ENCODE measurements at places on chromosomes 1 and 21.

DNA sequence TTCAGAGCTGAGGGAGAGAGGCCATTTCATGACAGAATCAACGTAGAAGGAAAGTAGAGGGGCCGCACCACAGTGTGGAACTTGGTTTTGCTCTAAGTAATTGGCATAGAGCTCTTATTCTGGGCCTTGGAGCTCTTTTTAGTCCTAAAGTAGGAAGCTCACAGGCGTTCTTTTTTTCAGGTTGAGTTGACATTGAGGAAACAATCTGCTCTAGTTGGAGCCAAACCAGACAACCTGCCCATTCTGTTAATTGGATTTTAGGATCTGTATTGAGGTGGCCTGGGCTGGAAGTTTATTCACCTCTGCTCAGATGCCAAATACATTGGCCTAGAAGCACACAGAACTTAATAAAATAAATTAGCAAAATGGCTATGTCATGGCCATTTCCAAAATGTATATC lies 1093.9 kb downstream of the ADGRL2 start:
- no peak for DNase-seq

GRCh38 chr1:2480236-2480985 lies 4.3 kb downstream of the PLCH2 start:
- no peak for DNase-seq

DNA sequence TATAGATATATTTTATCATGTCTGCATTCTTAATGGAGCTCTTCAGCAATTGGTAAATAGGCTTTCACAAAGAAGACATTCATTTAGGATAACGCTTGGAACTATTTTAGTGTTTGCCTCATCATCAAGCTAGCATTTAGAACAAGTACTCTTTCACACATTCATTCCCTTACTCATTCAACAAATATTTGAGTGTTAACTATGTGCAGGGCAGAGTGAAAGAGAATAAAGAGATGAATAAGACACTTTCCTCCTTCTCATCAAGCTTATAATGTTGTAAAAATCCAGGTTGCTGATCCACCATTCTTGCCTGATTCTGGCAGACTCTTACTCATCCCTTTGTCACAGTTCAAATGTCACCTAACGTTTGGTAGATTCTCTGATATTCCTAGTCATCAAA lies 386.3 kb upstream of the BEND5 start:
- no peak for DNase-seq

- peak; percentile 87 for DNase-seq
Measured at GRCh38 chr1:12597792-12598191, 20.2 kb downstream of the DHRS3 start.

GRCh38 chr1:168180148-168180524 lies 1.4 kb downstream of the TIPRL start:
- no peak for DNase-seq
